ENCODE measurements at places on chromosomes 11 and 22.

DNA sequence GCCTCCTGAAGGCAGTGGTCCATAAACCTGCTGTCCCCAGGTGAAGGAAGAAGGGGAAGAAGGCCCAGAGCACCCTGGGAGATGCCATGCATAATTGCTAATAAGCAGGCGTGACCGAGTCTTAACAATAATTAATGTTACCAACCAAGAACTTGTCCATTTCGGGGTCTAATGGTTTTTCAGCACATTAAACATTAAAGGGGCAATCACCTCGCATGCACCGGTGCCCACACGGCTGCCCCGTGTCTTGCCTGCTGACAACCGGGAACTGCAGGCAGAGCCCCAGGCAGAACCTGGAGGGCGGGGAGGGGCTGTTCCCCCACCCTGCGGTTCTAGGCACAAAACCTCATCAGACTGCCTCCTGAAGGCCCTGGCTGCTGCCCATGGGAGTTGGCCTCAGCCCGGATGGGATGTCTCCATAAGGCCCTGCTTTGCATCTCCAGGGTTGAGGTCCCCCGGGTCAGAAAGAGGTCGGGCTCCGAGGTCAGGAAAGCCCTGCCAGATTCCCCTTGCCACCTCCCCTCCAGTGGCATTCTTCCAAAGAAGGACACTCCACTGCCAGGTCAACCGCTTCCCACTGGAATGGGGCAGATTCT, 169.0 kb downstream of the BUD13 start:
- DNase-seq, result no peak

GRCh38 chr11:15602785-15603567, 488.3 kb downstream of the INSC start:
- DNase-seq, result no peak

- no peak for DNase-seq
These were observed 36.5 kb downstream of the TENM4 start for GRCh38 chr11:79404325-79404724.

- no peak for DNase-seq
These were observed 36.7 kb upstream of the CD44 start for GRCh38 chr11:35102267-35102666.
